ENCODE measurements at places on chromosomes 16 and 17.

DNA sequence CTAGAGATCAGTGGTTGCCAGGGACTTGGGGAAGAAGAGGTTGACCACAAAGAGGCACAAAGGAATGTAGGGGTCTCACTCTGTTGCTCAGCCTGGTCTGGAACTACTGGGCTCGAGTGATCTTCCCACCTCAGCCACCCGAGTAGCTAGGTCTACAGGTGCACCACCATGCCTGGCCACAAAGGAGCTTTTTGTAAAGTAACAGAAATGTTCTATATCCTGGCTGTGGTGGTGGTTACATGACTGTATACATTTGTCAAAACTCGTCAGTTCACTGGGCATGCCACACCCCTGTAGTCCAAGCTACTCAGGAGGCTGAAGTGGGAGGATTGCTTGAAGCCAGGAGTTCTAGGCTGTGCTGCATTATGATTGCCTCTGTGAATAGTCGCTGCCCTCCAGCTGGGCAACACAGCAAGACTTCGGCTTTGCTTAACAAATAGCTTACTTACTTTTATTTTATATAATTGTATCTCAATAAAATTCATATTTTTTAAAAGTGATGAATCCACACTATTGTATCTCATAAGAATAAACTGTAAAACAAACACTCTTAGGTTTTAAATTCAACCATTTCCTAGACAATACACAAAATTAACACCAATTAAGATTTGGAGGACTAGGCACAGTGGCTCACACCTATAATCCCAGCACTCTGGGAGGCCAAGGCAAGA is 5.0 kb downstream of the SKA2 start:
- no peak overlapping the region for H3K27ac ChIP-seq
- DNase-seq: no peak
- no peaks in the 10 kb centered on the region for H3K36me3 ChIP-seq
- H3K4me3 ChIP-seq: no peak overlapping the region

GRCh38 chr16:11447272-11447671 is 102.0 kb downstream of the RMI2 start:
- H3K36me3 ChIP-seq: no peaks in the 10 kb centered on the region
- H3K4me1 ChIP-seq: no peaks in the 10 kb centered on the region
- H3K27me3 ChIP-seq: no peaks in the 10 kb centered on the region
- H3K27ac ChIP-seq: no peak overlapping the region
- no peak for DNase-seq

DNA sequence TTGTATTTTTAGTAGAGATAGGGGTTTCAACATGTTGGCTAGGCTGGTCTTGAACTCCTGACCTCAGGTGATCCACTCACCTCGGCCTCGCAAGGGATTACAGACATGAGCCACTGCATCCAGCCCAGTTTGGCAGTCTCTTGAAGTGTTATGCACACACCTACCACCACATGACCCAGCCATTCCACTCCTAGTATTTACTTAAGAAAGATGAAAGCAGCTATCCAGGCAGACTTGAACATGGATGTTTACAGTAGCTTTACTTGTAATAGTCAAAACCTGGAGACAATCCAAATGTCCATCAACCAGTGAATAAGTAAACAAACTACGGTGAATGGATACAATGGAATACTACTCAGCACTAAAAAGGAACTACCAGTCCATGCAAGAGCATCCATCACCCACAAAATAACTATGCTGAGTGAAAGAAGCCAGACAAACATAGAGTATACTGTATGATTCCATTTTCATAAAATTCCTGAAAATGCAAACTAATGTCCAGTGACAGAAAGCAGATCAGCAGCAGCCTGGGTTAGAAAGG is 37.8 kb upstream of the RASD1 start:
- DNase-seq: no peak
- no peak overlapping the region for H3K4me3 ChIP-seq
- H3K4me1 ChIP-seq: no peaks in the 10 kb centered on the region
- no peak overlapping the region for H3K27ac ChIP-seq
- no peaks in the 10 kb centered on the region for H3K27me3 ChIP-seq

DNA sequence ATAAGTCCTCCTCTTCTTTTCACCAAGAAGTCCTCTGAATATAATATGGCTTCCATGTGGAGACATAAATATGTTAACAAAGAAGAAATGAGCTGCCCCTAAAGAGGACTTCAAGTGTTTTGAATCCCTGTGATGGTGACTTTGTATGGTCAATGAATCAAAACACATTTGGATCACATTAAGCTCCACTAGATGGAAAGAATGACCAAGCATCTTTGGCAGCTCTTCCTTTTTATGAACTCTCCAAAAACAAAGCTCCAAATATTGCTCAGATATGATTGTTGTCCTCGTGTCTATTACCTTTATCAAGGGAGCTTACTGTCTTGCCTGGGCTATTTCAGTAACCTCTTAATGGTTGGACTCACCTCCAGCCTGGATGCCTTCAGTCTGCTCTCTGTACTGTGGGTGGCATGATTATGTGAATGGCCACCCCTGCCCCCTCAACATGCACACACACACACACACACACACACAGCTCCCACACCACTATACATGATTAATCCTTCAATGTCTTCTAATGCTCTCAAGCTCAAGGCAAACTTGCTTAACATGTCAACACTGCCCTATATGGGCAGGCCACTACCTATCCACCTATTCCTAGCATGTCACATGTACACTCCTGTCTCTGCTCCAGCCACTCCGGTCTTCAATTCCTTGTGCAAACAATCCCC is 346.6 kb upstream of the SALL1 start:
- H3K4me3 ChIP-seq: no peak overlapping the region
- H3K36me3 ChIP-seq: no peaks in the 10 kb centered on the region
- DNase-seq: no peak

DNA sequence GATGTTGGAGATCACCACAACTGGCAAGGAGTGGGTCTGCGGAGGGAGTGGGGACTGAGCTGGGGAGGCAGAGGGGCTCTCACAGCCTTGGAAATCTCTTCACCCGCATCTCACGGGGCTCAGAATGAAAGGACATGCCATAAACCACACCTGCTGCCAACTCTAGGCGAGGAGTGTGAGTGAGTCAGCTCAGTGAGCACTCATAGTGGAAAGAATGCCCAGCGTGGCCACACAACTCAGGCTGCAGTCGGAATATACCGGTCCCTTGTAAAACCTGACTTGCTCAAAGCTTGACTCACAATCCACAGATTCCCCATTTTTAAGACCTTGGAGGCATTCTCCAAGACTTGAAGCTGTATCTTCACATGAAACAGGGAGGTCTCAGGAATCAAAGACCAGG is 36.7 kb downstream of the STAT5A start:
- no peak for DNase-seq
- peaks cover 13% of the 10 kb centered on the region for H3K36me3 ChIP-seq
- no peak overlapping the region for H3K4me3 ChIP-seq
- peaks cover 7% of the 10 kb centered on the region for H3K4me1 ChIP-seq
- no peaks in the 10 kb centered on the region for H3K27me3 ChIP-seq

GRCh38 chr17:79047923-79048825 is 24.2 kb downstream of the C1QTNF1 start:
- no peaks in the 10 kb centered on the region for H3K4me1 ChIP-seq
- no peak overlapping the region for H3K4me3 ChIP-seq
- peaks cover 65% of the 10 kb centered on the region for H3K27me3 ChIP-seq
- H3K27ac ChIP-seq: no peak overlapping the region
- H3K36me3 ChIP-seq: no peaks in the 10 kb centered on the region

- H3K27ac ChIP-seq: no peak overlapping the region
- H3K27me3 ChIP-seq: no peaks in the 10 kb centered on the region
- H3K4me1 ChIP-seq: no peaks in the 10 kb centered on the region
- no peak overlapping the region for H3K4me3 ChIP-seq
Observed at GRCh38 chr17:75983501-75984181, 4.6 kb downstream of the TEN1 start.

DNA sequence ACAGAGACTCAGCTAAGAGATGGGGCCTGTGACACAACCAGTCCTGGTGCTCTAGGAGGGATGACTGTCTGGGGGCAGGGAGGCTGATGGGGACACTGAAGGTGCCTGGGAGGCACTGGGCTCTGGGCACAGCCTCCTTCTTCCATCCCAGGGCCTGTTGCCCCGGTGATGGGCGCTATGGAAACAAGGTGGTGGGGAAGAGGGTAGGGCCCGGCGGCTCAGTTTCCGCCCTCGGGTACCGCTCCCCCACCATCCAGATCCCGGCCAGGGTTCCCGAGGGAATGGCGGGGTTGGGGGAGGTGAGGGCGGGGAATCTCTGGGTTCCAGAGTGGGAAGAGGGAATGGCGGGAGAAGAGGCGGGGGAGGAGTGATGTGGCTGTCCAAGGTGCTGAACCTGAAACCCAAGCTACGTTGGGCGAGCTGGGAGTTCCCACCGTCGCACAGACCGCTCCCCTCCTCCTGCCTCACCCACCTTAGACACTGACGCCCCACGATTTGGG is 981 bp downstream of the KCNH4 start:
- H3K36me3 ChIP-seq: no peaks in the 10 kb centered on the region
- peak overlapping the region; percentile 56 for H3K4me3 ChIP-seq
- peaks cover 53% of the 10 kb centered on the region for H3K4me1 ChIP-seq
- no peak for DNase-seq
- no peaks in the 10 kb centered on the region for H3K27me3 ChIP-seq

DNA sequence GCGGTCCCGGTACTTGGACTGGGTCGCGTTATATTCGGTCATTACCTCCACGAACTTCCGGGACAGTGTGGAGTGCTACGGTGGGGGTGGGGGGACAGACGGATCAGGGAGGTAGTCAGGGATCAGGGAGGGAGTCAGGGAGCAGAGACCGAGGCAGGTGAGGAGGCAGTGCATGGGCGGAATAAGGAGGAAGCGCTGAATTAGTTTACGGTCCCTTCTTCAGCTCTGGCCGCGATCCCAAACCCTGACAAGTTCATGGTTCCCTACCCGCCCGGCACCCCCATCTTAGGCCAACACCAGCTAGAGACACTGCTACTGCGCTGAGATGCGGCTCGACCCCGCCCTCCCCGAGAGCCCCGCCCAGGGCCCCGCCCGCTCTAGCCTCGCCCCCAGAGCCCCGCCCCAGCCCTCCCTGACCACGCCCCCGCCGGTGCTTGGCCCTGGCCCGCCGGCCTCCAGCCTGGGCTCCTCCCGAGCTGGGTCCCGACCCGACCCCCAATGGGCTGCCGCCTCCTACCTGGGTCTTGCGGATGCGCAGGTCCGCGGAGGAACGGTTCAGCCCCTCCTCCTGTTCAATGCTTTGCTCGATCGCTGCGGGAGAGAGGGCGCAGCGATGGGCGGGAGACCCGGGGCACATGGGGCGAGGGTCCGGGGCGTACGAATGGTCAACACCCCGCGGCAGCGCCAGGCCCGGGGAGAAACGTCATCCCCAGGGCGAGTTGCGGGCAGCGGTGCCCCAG is 12.1 kb downstream of the HSD3B7 start:
- peaks cover 2% of the 10 kb centered on the region for H3K4me1 ChIP-seq
- H3K4me3 ChIP-seq: peak overlapping the region; percentile 52
- peaks cover 22% of the 10 kb centered on the region for H3K27me3 ChIP-seq
- peak; percentile 74 for DNase-seq

DNA sequence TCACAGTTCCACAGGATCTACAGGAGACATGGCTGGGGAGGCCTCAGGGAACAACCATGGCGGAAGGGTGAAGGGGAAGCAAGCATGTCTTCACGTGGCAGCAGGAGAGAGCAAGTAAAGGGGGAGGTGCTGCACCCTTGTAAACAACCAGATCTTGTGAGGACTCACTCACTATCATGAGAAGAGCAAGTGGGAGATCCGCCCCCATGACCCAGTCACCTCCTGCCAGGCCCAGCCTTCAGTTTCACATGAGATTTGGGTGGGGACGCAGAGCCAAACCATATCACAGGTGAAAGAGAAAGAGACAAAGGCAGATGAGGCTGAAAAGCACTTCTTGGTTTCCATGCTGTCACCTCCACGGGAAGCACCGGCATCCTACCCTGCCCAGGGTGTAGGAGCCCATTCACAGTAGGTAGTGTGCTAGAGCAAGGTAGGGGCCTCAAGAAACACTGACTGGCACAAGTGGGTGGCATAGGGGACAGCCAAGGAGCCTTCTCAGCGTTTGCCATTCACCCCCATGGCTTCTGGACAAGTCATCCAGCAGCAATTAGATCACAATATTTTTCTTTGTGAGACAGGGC is 6.6 kb downstream of the NARF start:
- DNase-seq: no peak
- H3K36me3 ChIP-seq: peaks cover 30% of the 10 kb centered on the region
- H3K27me3 ChIP-seq: no peaks in the 10 kb centered on the region
- H3K27ac ChIP-seq: no peak overlapping the region

DNA sequence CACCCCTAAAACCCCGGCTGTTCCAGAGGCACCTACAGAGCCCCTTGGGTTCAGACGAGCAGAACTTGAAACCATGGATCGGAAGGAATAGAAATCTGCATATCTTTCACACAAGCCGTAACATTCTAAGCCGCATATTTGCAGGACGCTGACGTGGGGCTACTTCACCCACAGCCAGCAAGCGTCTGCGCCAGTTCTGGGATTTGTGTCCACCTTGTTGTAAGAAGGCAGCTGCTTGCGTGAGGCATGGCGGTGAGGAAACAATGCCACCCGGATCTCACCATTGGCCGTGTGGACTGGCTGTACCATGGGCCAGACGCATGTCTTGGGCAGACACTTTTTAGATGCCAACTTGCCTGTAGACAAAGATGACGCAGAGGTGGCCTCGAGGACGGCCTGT is 34.5 kb downstream of the TNFRSF13B start:
- no peaks in the 10 kb centered on the region for H3K4me1 ChIP-seq
- no peak overlapping the region for H3K27ac ChIP-seq
- H3K36me3 ChIP-seq: no peaks in the 10 kb centered on the region
- H3K27me3 ChIP-seq: no peaks in the 10 kb centered on the region

Data from T-cell (primary cell).